Central memory CD8-positive, alpha-beta T cell (primary cell): ENCODE measurements at places on chromosomes 2 and 18.

- no peak overlapping the region for H3K27ac ChIP-seq
- peaks cover 7% of the 10 kb centered on the region for H3K4me1 ChIP-seq
- peaks cover 38% of the 10 kb centered on the region for H3K27me3 ChIP-seq
- peaks cover 15% of the 10 kb centered on the region for H3K36me3 ChIP-seq
- DNase-seq = no peak
- no peak overlapping the region for H3K4me3 ChIP-seq
Observed at GRCh38 chr2:230823264-230823964, 41.3 kb upstream of the ITM2C start.

GRCh38 chr2:69943843-69944525, 17.4 kb downstream of the ASPRV1 start:
- H3K4me3 ChIP-seq = no peak overlapping the region
- no peak overlapping the region for H3K27ac ChIP-seq
- peaks cover 27% of the 10 kb centered on the region for H3K36me3 ChIP-seq
- H3K4me1 ChIP-seq = peaks cover 26% of the 10 kb centered on the region
- no peaks in the 10 kb centered on the region for H3K27me3 ChIP-seq

DNA sequence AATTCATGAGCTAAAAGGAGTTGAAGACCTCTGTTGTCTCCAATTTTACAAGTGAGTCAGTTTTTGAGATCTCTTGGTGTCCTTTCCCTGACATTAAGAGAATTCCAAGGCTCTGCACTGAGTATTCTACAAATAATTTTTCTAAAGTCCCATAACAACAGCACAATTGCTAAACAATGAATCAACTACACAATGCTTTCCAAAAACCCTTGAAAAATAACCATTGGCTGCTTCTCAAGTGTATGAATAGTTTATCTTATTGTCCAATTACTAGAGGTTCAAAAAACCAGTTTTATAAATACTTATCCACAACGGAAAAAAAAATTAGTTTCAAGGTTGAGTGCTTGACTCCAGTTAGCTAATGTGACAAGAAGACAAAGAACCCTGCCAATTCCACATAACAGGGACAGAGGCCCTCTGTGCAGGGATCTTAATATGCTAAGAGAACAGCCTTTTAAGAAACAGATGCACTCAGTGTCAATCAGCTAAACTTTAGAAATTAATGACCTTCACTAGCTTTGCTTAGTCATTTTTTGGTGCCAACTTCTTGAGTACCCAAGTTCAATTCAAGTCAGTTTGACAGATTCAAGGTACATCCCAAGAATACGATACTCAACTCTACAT, 266.6 kb upstream of the CYP26B1 start:
- no peak overlapping the region for H3K4me3 ChIP-seq
- DNase-seq = no peak
- no peaks in the 10 kb centered on the region for H3K4me1 ChIP-seq
- no peaks in the 10 kb centered on the region for H3K36me3 ChIP-seq
- H3K27ac ChIP-seq = no peak overlapping the region

DNA sequence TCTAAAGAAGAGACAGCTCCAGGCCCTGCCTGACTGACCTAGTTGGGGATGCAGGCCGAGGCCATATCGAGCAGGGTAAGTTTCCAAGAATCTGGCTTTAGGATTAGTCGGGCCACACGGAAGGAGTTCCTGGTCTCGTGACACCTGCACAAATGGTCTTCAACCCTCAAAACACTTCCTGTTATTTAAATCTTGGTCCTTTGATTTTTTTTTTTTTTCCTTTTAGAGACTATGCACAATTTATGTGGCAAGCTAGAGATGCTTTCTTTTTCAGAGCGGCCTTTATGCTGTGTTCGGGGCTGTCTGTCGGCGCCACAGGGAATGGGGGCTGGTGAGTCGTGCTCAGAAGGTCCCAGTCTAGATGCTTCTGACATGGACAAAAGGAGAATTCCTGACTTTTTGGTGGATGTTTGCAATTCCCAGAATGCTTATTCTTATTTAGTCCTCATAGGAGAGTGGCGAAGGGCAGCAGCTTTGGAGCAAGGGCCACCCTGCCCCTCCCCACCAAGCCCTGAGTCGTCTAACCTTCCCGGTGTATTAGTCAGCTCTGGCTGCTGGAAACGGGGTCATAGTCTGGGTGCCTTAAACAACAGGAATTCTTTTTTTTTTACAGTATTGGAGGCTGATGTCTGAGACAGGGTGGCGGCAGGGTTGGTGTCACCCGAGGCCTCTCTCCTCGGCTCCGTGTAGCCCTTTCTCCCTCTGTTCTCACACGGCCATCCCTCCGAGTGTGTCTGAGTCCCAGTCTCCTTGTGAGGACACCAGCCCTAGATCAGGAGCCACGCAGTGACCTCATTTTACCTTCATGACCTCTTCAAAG, 27.4 kb downstream of the HPCAL1 start:
- H3K27me3 ChIP-seq = no peaks in the 10 kb centered on the region
- peaks cover 84% of the 10 kb centered on the region for H3K4me1 ChIP-seq
- H3K36me3 ChIP-seq = peaks cover 14% of the 10 kb centered on the region
- no peak for DNase-seq
- peak overlapping the region; percentile 98 for H3K4me3 ChIP-seq

- no peaks in the 10 kb centered on the region for H3K27me3 ChIP-seq
- no peak for DNase-seq
- H3K36me3 ChIP-seq = peaks cover 5% of the 10 kb centered on the region
- H3K27ac ChIP-seq = peak overlapping the region; percentile 94
Observed at GRCh38 chr2:98472961-98473746, 28.5 kb downstream of the INPP4A start.

- no peak for DNase-seq
- peak overlapping the region; percentile 97 for H3K4me3 ChIP-seq
- peaks cover 26% of the 10 kb centered on the region for H3K36me3 ChIP-seq
- peaks cover 24% of the 10 kb centered on the region for H3K4me1 ChIP-seq
- peak overlapping the region; percentile 84 for H3K27ac ChIP-seq
- H3K27me3 ChIP-seq = no peaks in the 10 kb centered on the region
Observed at GRCh38 chr2:121754851-121755236, 607 bp upstream of the TSN start.

- H3K27me3 ChIP-seq = no peaks in the 10 kb centered on the region
- no peak for DNase-seq
- no peak overlapping the region for H3K27ac ChIP-seq
- H3K4me3 ChIP-seq = no peak overlapping the region
Observed at GRCh38 chr18:6994056-6994770, 123.4 kb downstream of the LAMA1 start.

DNA sequence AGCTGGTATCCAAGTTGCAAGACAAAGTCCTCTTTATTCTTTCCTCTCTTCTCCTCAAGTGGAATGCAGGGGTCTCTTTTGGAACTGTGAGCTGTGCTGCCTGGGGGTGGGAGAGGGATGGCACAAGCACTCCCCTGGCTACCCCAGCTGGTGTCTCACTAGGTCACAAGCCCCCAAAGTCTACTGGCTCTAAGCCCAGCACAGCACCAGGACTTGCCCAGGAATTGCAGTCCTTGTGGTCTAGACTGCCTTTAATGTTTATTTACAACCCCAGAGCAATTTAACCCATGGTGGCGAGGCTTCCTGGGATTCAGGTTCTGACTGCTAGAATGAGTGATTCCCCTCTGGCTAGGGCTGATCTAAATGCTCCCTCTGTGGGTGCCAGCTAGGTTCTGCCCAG, 199.0 kb upstream of the STK17B start:
- DNase-seq = no peak
- no peak overlapping the region for H3K4me3 ChIP-seq
- H3K36me3 ChIP-seq = peaks cover 2% of the 10 kb centered on the region
- peaks cover 20% of the 10 kb centered on the region for H3K27me3 ChIP-seq

DNA sequence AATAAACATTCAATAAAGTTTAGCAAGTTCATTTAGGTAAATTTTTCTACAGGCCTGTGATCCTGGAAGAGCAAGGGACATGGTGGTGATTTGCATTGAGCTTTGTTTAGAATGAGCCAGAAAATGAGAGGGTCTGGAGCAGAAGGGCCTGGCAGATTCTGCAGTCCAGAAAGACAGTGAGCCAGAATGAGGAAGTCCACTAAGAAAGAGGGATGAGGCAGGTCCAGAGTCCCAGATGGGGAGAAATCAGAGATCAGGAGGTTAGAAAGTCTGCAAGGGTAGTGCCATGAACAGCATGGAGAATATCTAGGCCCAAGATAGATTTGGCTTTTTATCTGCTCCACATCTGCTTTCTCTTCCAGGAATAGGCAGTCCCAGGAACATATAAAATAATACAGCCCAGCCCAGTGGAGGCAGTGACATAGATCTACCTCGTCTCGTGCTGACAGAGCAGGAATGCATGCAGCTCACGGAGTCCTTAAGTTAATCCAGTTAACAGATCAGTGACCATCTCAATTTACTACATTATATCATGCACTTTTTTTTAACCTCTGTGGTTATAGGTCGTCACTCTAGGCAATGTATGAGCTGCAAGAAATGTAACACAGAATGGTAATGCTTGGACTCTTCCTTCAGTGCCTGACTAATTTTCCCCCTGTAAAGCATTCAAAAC, 429.0 kb downstream of the SUCLG1 start:
- peaks cover 10% of the 10 kb centered on the region for H3K4me1 ChIP-seq
- no peak overlapping the region for H3K27ac ChIP-seq
- no peak overlapping the region for H3K4me3 ChIP-seq
- no peak for DNase-seq
- no peaks in the 10 kb centered on the region for H3K27me3 ChIP-seq

- H3K27me3 ChIP-seq = no peaks in the 10 kb centered on the region
- H3K4me3 ChIP-seq = no peak overlapping the region
- H3K27ac ChIP-seq = no peak overlapping the region
- peaks cover 11% of the 10 kb centered on the region for H3K36me3 ChIP-seq
- H3K4me1 ChIP-seq = no peaks in the 10 kb centered on the region
Observed at GRCh38 chr2:171807119-171807518, 86.9 kb downstream of the SLC25A12 start.

DNA sequence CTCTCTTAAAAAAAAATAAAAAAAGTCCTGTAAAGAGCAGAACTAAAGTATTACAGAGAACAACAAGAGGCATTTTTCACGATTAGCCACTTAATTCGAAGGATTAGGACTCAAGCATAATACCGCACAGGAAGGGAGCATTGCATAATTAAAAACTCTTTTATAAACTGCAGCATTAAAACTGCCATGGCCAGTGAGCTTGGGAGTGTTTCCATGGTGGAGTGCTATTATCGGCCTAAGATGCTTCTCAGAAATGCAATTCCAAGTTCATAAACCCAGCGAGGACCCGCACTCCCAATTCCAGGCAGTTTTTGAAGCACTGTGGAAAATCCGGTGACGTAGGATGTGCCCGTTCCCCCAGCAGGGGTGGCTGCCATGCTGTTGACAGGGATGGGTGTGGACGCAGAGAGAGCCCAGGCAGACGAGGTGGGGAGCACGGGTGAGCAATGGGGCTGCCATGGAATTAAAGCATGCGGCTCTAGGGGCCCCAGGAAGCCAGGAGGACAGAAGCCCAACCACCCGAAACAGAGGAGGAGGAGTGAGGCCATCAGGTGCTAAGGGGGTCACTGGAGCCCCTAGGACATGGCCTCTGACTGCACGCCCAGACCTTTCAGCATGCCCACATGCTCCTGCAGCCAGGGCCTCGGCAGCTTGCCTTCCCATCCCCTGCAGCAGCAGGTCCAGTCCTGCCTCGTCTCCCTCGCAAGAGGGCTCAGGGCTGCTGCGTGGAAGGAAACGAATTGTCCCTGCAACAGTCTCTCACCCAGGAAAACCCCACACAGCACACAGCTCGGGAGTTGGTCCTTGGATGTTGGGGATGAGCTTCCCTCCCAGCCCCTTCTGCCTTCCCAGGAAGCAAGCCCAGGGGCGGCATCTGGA, 233.4 kb downstream of the NDUFA10 start:
- no peaks in the 10 kb centered on the region for H3K36me3 ChIP-seq
- H3K4me3 ChIP-seq = no peak overlapping the region
- H3K27me3 ChIP-seq = peaks cover 27% of the 10 kb centered on the region
